NCI-H460 (cell line): ENCODE measurements at places on chromosomes 7 and 10.

DNA sequence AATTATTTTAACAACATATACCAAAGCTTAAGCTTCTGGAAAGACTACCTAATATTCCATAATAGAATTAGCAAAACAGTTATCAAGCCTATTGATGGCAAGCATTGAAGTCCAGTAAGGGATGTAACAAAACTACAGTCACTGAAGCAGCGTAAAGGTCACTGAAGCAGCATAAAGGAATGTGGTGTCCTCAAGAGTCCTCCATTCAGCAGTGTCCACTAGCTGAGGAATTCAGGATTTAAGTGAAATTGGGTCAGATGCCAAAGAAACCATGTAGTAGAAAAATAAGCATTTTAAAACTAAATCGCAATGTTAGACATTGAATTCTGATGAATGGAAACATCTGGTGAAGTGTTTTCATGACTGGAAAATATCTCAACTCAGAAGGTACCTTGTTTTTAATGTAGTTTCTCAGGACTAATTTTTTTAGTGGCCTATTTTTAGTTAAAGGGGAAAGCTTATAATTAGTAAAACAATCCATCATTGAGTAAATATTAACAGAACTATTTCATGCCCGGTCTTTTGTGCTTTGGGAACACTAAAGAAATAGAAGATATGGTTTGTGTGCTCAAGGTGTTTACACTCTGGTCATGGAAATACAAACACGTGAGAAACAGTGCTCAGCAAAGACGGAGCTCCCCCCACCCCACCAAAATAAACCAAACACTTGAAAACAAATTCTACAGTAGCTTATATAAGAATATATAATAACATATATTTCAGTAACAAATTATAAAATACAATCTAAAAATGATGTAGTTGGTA, 121.4 kb downstream of the CDK14 start:
- DNase-seq = no peak

DNA sequence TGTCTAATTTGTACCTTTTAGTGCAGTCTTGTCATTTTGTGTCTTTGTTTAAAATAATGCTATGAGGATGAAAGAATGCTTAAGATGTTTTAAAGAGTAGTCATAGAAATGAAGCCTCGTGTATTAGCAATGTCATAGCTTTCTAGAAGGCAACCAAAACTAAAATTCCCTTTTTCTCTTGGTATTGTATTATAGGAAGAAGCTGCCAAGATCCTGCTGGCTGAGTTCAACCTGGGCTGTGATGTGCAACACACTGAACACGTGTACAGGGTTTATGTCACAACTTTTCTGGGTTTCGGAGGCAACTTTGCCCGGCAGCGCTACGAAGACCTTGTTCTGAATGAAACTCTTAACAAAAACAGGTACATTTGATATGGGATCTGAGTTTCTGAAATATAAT, 36.2 kb downstream of the COX15 start:
- DNase-seq = no peak

- no peak for DNase-seq
Observed at GRCh38 chr7:45884136-45884535, 4.2 kb upstream of the IGFBP1 start.

DNA sequence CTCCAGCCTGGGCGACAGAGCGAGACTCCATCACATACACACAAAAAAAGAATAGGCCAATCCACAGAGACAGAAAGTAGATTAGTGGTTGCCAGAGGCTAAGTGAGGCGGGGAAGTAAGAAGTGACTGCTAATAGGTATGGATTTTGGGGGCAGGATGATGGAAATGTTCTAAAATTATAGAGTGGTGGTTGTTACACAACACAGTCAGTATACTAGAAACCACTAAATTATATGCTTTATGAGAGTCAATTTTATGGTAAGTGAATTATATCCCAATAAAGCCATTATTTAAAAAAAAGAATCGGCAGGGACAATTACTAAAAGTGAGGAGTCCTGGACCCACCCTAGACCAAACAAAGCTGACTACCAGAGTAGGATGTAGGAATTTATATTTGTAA, 24.3 kb downstream of the DENND2A start:
- no peak for DNase-seq

- no peak for DNase-seq
Observed at GRCh38 chr10:88088441-88089340, 225.3 kb downstream of the PTEN start.

- no peak for DNase-seq
Observed at GRCh38 chr7:138499340-138499739, 39.3 kb downstream of the TRIM24 start.

DNA sequence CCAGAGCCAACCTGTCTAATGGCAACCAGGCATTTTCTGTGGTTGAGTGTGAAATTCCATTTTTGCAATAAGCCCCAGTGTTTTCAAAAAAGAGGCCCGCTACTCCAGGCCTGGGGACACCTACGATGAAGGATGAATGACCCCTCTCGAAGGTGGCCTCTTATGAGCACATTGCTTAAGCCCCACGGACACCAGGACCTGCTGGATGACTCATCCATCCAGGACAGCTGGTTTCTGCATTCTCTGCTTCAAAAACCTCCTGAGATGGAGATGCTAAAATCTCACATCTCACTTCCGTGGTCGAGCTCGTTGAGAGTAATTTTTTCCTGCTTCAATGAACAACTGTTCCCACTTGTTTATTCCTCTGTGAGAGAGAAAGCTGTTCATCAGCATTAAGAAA, 150.2 kb upstream of the FZD8 start:
- no peak for DNase-seq

DNA sequence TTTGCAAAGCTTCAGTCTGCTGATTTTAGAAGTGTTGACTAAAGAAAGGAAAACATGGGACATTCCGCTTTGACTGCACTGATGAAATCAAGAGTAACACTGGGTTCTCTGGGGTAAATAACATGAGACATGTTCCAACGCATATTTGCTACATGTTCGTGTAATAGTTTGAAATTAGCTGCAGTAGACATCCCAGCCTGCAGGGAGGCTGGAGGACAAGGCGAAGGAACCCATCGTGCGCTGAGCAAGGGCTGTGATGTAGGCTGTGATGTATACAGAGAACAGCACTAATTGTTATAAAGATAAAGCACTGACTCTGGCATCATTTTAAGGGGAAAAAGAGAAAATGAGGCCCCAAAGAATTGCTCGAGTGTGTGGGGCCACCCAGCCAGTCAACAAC, 40.3 kb downstream of the SFMBT2 start:
- no peak for DNase-seq

- no peak for DNase-seq
Observed at GRCh38 chr7:103784646-103785286, 204.7 kb downstream of the RELN start.

GRCh38 chr10:824497-824896, 107.0 kb downstream of the LARP4B start:
- no peak for DNase-seq

- DNase-seq = no peak
Observed at GRCh38 chr7:145434811-145435210, 599.0 kb upstream of the TPK1 start.

DNA sequence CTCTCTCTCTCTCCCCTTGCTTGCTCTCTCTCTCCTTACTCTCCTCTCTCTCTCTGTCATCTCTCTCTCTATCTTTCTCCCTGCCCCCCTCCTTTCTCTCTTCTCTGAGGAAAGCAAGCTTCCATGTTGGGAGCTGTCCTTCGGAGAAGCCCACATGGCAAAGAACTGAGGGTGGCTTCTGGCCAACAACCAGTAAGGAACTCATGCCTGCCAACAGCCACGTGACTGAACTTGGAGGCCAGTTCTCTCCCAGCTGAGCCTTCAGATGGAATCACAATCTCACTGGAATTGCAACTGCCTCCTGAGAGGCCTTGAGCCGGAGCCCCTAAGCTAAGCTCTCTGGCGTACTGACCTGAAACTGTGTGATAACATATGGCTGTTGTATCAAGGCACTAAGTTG, 12.0 kb upstream of the DHTKD1 start:
- no peak for DNase-seq

DNA sequence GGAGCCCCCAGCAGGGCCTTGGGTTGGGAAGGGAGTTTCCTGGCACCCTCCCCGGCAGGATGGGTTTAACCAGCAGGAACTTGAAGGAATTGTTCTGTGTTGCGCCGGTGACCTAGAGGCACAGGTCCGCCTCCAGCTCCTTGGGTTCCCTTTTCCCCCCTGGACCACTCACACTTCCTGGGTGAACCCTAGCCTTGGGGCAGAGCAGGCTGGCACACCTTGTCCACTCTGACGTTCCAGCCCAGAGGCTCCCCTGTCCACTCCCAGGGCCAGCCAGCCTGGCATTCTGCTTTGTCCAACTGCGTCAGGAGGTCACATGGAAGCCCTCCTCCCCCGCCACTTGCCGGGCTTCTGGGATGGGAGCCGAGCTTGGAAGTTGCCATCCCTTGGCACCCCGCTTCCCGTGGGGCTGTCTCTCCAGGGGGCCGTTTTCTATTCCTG, 25.8 kb downstream of the TMEM120A start:
- no peak for DNase-seq

- DNase-seq = peak; percentile 33
Observed at GRCh38 chr10:79316671-79317431, 30.4 kb upstream of the PPIF start.

GRCh38 chr10:43408331-43408709, 666 bp downstream of the HNRNPF start:
- no peak for DNase-seq

DNA sequence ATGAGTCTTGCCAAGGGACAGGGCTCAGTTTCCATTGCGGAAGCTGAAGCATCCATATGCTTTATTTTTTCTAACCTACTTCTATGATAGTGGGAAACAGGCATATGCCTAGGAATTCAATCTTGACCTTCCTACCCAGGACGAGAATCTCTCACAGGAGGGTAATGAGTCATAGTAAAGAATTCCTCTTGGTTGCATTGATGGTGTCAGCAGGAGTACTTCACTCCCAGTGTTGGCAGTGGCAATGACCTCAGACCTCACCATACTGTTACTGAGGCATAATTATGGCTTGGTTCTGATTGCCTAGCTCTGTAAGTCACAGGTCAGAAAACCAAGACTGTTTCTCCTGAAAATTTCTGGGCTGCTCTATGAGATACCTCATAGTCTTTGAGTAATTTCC, 552.9 kb downstream of the ARL4A start:
- peak; percentile 17 for DNase-seq

DNA sequence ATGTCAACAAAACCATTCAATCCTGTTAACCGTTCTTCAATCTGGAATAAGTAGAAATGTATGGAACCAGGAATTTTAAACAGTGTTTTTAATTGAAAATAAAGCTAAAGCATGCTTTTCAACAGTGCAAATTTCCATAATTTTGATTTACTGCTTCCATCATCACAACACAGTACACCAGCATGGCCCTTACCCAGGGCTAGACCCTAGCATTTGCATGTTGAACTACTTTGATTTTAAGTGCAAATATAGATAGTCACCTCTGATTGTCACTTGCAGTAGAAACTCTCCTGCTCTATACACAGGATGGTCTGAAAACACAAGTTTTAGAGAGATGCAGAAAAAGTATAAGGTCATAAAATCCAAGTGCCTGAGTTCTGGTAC, 12.1 kb downstream of the SKIDA1 start:
- no peak for DNase-seq

GRCh38 chr7:131568970-131569369, 12.5 kb upstream of the PODXL start:
- DNase-seq = no peak

DNA sequence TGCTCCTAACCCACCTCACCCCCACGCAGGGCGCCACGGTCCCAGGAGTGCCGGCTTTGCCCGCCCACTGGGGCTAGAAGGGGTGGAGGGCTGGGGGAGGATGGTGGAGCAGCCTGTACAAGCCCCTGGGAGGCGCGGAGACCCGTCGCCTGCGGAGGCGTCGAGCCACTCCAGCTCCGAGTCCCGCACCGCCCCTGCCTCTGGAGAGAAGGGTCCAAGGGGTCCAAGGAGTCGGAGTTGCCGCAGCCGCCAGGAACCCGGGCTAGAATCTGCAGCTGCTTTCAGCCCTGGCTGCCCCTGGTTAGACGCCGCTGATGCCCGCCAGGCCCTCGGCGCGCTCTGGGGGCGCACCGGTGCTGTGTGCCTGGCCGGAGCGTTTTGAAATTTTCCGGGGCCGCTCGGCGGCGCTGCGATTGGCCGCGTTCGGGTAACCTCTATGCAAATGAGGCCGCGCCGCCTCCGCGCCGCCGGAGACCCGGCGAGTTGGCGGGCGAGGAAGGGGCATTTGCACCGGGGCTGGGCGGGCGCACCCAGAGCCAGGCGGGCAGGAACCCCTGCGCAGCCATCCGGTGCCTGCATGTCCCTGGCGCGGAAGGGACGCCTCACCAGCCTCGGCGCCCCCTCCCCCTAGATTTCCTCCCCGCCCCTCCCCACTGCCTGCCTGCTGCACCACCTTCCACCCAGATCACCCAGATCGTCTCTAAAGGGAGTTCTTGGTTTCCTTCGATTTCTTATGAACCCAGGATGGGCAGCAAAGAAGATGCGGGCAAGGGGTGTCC, at the start of gene HMX2:
Gene HMX2 (plus strand): TSS at position 502 of the 779 bp plus-strand sequence. CDS start 243 bp downstream, at position 745.
- DNase-seq = no peak

GRCh38 chr10:122154031-122154544, 117.0 kb upstream of the BTBD16 start:
- no peak for DNase-seq

DNA sequence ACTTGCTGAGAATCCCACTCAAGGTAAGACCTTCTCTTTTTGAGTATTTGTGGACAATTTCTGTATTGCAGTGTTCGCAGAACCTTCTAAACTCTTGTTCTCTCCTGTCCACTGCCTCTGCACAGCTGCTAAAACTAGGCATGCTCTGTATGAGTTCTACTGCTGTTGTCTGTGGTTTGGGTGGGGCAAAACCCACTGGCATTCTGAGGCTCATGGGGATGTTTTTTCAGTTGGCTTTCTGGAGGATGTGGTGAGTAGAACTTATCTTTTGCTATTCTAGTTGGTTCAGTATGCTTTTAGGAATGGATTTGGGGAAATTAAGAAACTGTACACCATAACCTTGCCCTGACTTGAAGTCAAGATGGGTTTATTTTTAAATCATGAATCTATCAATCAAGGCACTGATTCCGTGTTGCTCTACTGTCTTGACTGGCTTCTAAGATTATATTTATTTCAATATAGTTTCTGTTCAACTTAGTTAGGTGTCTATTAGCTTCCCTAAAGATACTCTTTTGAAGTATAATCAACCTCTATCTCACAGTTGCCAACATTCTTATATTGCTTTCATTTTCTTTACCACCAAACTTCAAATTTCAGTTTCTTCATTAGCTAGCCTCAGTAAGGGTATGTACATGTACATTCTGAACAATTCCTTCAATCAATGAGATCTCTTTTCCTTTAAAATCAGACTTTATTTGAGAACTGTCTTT, 25.0 kb upstream of the C1GALT1 start:
- DNase-seq = no peak

DNA sequence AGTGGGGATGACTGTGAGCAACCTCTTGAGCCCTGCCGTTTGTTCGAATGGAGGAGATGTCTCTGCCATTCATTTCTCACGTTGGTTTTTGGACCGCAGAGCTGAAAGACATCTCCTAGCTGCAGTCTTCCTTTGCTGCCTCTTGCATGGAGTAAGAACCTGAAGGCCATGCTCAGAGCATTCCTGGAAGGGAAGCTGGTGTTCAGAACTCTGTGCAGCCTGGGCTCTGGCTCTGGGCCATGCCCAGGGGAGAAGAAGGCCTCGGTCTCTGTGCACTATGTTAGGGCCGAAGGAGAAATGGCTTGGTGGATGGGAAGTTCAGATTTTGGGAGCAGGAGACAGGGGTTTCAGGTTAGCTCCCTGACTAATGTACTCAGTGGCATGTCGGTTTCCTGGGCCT, 22.9 kb downstream of the SFTPD start:
- no peak for DNase-seq
